ENCODE measurements at places on chromosomes 16 and 17. TPM values are rescaled to one million over a fixed set of nuclear protein-coding genes. Genes with fewer than 3 reads are reported as not detected.

Gene FA2H
- total RNA-seq = not detected

Gene TP53TG3C
- not detected for total RNA-seq

Gene UBE2G1
- total RNA-seq = 7.3 TPM

Gene KRT32
- not detected for total RNA-seq

Gene NXPH3
- total RNA-seq = 1.5 TPM

Gene HIGD1B
- total RNA-seq = not detected

Gene SCGB1C2
- not detected for total RNA-seq

Gene WNT9B
- not detected for total RNA-seq

Gene PRR35
- under 0.01 TPM for total RNA-seq

Gene CDH5
- 23.2 TPM for total RNA-seq

Gene NECAB2
- total RNA-seq = 0.53 TPM

Gene ZDHHC1
- 4.3 TPM for total RNA-seq

Gene ZSCAN10
- not detected for total RNA-seq

Gene KRTAP9-4
- not detected for total RNA-seq

Gene TSPOAP1
- under 0.01 TPM for total RNA-seq

Gene CDH16
- not detected for total RNA-seq

Gene CCL1
- total RNA-seq = not detected

Gene MMP28
- total RNA-seq = 0.60 TPM

Gene MPP3
- total RNA-seq = 10.5 TPM

Measured in smooth muscle cell of the coronary artery (primary cell).